HFFc6 (cell line): ENCODE measurements at places on chromosomes 1 and 21. TPM values are rescaled to one million over a fixed set of nuclear protein-coding genes. Genes with fewer than 3 reads are reported as not detected.
A peak's percentile ranks its signal among the peaks of the same experiment; 100 is the strongest.

Gene MAD2L2
- total RNA-seq, result 32.1 and 40.0 TPM in 2 replicates

DNA sequence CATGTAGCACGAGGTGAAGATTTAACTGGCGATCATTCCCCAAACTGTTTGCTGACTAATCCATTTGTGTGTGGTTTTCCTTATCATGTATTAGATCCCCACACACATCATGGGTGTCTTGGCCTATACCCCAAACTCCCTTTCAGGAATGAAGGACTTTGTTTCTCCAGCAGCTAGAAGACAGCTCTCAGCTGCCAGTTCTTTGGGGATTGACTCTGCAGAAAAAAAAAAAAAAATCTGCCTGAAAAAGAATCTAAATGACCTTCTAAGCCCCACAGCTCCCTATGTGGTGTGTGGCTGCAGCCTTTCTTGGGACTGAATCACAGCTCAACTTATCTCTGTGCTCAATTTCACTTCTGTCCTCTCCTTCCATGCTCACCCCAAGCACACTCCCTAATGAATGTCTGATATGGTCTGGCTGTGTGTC lies 256.3 kb upstream of the DUSP10 start:
- H3K27ac ChIP-seq, result peak overlapping the region; percentile 24
- peaks cover 46% of the 10 kb centered on the region for H3K4me1 ChIP-seq
- no peaks in the 10 kb centered on the region for H3K36me3 ChIP-seq
- H3K4me3 ChIP-seq, result no peak overlapping the region

DNA sequence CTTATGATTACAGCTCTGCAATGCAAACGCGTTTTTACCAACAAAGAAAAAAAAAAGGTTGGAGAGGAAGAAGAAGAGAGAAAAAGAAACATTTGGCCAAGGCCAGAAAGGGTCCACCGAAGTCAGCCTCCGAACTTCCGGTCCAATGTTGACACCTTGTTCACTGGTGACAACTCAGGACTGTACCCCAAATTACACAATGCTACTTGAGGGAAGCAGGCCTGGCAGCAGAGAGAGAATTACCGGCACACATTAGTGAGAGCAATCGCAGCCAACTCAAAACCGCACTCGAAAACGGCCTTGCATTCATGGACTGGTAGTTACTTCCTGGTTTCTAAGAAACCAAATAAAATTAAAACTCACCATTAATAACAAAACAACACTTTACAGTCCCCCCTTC lies 652.5 kb downstream of the KIF26B start:
- no peaks in the 10 kb centered on the region for H3K27me3 ChIP-seq
- no peak for DNase-seq
- no peak overlapping the region; the same call in 1 of the 2 replicates for H3K27ac ChIP-seq

- H3K27me3 ChIP-seq, result peaks cover 20% of the 10 kb centered on the region
- H3K4me3 ChIP-seq, result no peak overlapping the region
- H3K4me1 ChIP-seq, result 0 out of 2 replicates have a peak, but pooled peaks cover 5% of the 10 kb centered on the region
- DNase-seq, result peak; percentile 66
Measured at GRCh38 chr1:6239950-6240768, 3.8 kb upstream of the HES3 start.

- H3K4me3 ChIP-seq, result no peak overlapping the region
- peaks cover 2% of the 10 kb centered on the region; the same call in 1 of the 2 replicates for H3K27me3 ChIP-seq
- peaks cover 10% of the 10 kb centered on the region for H3K4me1 ChIP-seq
- no peak for DNase-seq
- no peak overlapping the region for H3K27ac ChIP-seq
Measured at GRCh38 chr1:63128556-63128955, 193.8 kb upstream of the FOXD3 start.

Gene KRTAP13-2
- not detected in 3 replicates for total RNA-seq

GRCh38 chr1:237677979-237678378 lies 212.7 kb downstream of the ZP4 start:
- H3K4me1 ChIP-seq, result peaks cover 9% of the 10 kb centered on the region; the same call in 1 of the 2 replicates
- peak; percentile 75 for DNase-seq
- no peak overlapping the region for H3K27ac ChIP-seq

DNA sequence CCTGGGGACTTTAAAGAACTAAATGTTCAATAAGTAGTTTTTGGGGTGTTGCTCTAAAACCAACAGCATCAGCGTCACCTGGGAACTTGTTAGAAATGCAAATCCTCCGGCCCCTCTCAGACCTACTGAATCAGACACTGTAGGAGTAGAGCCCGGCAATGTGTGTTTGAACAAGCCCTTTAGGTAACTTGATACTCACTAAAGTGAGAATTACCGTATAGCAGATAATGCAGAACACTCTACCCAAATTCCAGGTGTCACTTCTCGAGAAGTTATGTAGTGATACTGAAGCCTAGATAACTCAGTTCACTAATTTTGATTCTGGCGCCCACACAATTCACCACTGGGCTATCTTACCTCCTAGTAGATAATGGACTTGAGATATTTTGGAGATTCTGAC lies 3.7 kb upstream of the DPT start:
- no peaks in the 10 kb centered on the region for H3K36me3 ChIP-seq
- peaks cover 9% of the 10 kb centered on the region for H3K27me3 ChIP-seq
- DNase-seq, result no peak
- no peak overlapping the region for H3K27ac ChIP-seq
- H3K4me3 ChIP-seq, result no peak overlapping the region

DNA sequence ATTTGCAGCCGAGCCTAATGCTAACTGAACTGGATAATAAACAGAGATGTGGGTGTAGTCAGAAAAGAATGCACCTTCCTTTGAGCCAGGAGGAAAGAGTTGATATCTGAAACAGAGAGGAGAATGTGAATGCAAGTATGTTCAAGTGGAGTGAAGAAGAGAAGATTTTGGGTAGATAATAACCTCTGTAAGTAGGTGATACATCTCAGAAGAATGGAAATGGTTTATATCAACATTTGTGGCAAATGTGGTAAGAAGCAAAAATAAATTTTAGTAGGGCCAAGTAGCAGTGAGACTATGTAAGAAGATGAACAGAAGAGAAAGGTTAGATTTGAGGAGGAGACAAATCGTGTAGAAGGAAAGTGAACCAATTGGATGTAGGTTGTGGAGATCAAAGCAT lies 1.7 kb upstream of the DNTTIP2 start:
- H3K4me1 ChIP-seq, result peaks cover 45% of the 10 kb centered on the region
- H3K4me3 ChIP-seq, result no peak overlapping the region
- H3K36me3 ChIP-seq, result peaks cover 38% of the 10 kb centered on the region
- H3K27ac ChIP-seq, result peak overlapping the region; percentile 25; the same call in 1 of the 2 replicates
- no peaks in the 10 kb centered on the region; the same call in 1 of the 2 replicates for H3K27me3 ChIP-seq
- DNase-seq, result peak; percentile 59

Gene AMY1C
- total RNA-seq, result not detected in 2 replicates

GRCh38 chr21:18907076-18907475 lies 503.5 kb upstream of the TMPRSS15 start:
- peaks cover 5% of the 10 kb centered on the region for H3K36me3 ChIP-seq
- DNase-seq, result no peak
- no peak overlapping the region for H3K4me3 ChIP-seq
- no peaks in the 10 kb centered on the region for H3K27me3 ChIP-seq
- no peaks in the 10 kb centered on the region for H3K4me1 ChIP-seq
- no peak overlapping the region for H3K27ac ChIP-seq
